CD8-positive, alpha-beta memory T cell (primary cell): ENCODE measurements at places on chromosomes 1 and 21. TPM values are rescaled to one million over a fixed set of nuclear protein-coding genes. Genes with fewer than 3 reads are reported as not detected.
A peak's percentile ranks its signal among the peaks of the same experiment; 100 is the strongest.

Gene GRIK1
- not detected for total RNA-seq

Gene IL19
- not detected for total RNA-seq

Gene GUCA2A
- not detected for total RNA-seq

Gene PRDM16
- total RNA-seq = not detected

Gene HLCS
- 13.4 TPM for total RNA-seq

DNA sequence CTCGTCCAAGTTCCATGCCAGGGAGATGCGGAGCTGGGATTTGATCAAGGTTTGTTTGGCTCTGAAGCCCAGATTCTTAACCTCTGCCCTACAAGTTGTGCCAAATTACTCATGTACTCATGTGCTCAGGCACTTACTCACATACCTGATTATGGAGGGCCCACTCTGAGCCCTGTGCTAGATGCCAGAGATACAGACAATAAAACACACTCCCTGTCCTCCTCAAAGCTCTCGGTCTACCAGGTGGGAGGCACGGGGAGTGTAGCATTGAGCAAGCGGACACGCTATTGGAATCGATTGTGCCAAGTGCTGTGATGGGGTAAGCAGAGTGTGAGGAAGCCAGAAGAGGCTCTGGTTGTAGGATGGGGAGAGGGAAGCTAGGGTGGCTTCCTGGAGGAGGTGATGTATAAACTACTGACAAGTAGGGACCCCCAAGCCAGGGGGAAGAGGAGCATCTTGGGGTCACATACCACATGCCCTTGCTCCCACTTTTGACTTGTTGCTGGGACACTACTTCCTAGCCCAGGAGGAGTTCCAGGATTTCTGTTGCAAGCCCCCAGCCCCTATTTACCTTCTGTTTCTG lies 49.8 kb upstream of the IFNLR1 start:
- no peaks in the 10 kb centered on the region for H3K4me1 ChIP-seq
- no peak for DNase-seq
- no peak overlapping the region for H3K27ac ChIP-seq
- H3K36me3 ChIP-seq = no peaks in the 10 kb centered on the region

DNA sequence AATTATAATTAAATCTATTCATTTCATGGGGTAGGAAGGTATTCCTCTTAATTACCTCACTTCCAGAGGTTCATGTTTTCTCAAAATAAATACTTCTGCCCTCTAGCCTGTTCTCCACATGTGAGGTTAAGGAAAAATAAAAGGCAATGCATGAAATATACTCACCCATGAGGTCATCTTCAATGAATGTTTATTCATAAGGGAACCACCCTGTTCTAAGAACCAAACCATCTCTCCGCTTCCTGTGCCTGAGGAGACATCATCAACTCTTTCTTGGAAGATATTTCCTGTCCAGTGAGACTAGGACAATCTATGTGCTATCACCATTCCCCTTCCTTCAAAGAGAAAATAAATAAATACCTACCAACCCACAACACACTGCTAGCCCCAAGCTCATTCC lies 513.7 kb upstream of the PLXNA2 start:
- no peak overlapping the region for H3K4me3 ChIP-seq
- H3K36me3 ChIP-seq = no peaks in the 10 kb centered on the region
- H3K27me3 ChIP-seq = no peaks in the 10 kb centered on the region
- DNase-seq = no peak
- no peaks in the 10 kb centered on the region for H3K4me1 ChIP-seq

GRCh38 chr1:54887665-54888071 lies 673 bp upstream of the DHCR24 start:
- DNase-seq = no peak
- H3K4me1 ChIP-seq = peaks cover 12% of the 10 kb centered on the region
- peak overlapping the region; percentile 48 for H3K4me3 ChIP-seq
- no peaks in the 10 kb centered on the region for H3K36me3 ChIP-seq
- peak overlapping the region; percentile 45 for H3K27ac ChIP-seq

- H3K27ac ChIP-seq = no peak overlapping the region
- H3K36me3 ChIP-seq = no peaks in the 10 kb centered on the region
- no peaks in the 10 kb centered on the region for H3K4me1 ChIP-seq
Measured at GRCh38 chr1:10052347-10052746, 19.6 kb downstream of the UBE4B start.

GRCh38 chr1:182702826-182703524 lies 18.6 kb upstream of the RGS8 start:
- no peaks in the 10 kb centered on the region for H3K4me1 ChIP-seq
- peaks cover 6% of the 10 kb centered on the region for H3K27me3 ChIP-seq
- no peak for DNase-seq
- no peak overlapping the region for H3K27ac ChIP-seq

DNA sequence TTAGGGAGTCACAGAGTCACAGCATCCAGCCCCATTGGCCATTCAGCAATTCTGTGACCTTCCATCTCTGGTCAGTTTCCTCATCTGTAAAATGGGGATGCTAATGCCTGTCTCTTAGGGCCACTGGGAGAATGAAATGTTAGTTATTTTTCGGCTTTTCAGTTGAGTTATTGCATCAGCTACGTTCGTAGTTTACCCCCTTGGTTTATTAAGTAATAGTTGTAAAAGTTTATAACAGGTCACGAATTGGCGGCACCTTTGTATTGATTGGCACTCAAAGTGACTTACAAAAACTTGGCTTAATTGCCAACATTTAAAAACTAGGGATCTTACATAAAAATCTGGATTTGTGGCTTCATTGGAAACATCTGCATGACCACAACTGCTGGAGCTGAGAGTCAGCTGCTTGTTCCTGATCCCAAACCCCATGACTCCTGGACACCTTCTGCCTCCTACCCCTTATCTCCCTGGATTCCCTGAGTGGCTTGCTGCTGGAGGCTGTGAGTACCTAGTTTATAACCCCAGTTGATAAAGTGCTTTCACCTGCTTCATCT lies 23.0 kb upstream of the SLC1A7 start:
- no peak overlapping the region for H3K4me3 ChIP-seq
- no peak for DNase-seq
- H3K27ac ChIP-seq = no peak overlapping the region
- no peaks in the 10 kb centered on the region for H3K27me3 ChIP-seq
- no peaks in the 10 kb centered on the region for H3K4me1 ChIP-seq
- H3K36me3 ChIP-seq = no peaks in the 10 kb centered on the region

DNA sequence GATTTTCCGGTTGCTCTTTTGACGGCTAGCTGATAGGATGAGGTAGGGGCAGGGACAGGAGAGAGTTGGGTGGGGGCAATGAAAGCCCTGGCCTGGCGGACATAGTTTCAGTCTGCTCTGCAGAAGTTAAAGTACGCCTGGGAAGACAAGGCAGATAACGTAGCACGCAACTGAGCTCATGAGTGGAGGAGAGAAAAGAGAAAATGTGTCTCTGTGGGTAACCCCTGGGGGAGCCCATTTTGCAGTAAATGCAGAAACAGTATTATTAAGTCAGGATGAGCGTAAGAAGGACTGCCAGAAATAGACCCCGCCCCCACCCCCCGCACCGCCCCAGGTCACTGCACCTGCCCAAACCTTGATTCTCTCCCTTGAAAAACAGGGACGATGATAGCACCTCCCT lies 51.7 kb upstream of the TARBP1 start:
- no peak overlapping the region for H3K27ac ChIP-seq
- H3K27me3 ChIP-seq = peaks cover 5% of the 10 kb centered on the region

DNA sequence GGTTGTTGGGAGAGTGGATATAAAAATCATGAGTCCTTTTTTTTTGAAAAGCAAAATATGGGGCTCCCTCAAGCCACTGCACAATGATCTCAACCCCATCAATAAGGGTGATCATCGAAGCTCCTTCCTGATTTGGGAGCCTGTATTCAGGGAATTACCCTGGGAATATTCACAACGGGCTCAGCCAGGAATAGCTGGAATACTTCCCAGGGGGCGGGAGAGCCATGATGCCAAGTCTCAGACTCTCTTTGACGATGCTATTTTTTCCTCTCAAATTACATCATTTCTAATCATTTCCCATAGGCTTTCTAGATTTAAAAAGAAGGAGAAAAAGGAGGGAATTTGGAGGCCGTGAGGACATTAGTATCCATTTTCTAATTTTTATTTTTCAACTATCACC lies 18.4 kb downstream of the OLIG1 start:
- H3K27ac ChIP-seq = no peak overlapping the region
- no peak overlapping the region for H3K4me3 ChIP-seq
- H3K27me3 ChIP-seq = no peaks in the 10 kb centered on the region
- DNase-seq = no peak

- no peak overlapping the region for H3K4me3 ChIP-seq
- no peak for DNase-seq
- no peaks in the 10 kb centered on the region for H3K36me3 ChIP-seq
- H3K27ac ChIP-seq = no peak overlapping the region
- H3K4me1 ChIP-seq = no peaks in the 10 kb centered on the region
- no peaks in the 10 kb centered on the region for H3K27me3 ChIP-seq
Measured at GRCh38 chr1:78715181-78715661, 65.6 kb downstream of the IFI44 start.

GRCh38 chr1:7301664-7301981 lies 469.5 kb upstream of the VAMP3 start:
- no peaks in the 10 kb centered on the region for H3K27me3 ChIP-seq
- DNase-seq = no peak
- no peaks in the 10 kb centered on the region for H3K4me1 ChIP-seq
- no peak overlapping the region for H3K27ac ChIP-seq
- no peak overlapping the region for H3K4me3 ChIP-seq
- H3K36me3 ChIP-seq = no peaks in the 10 kb centered on the region

- H3K27ac ChIP-seq = no peak overlapping the region
- peak overlapping the region; percentile 13 for H3K4me3 ChIP-seq
- DNase-seq = no peak
- peaks cover 33% of the 10 kb centered on the region for H3K4me1 ChIP-seq
- H3K36me3 ChIP-seq = no peaks in the 10 kb centered on the region
Measured at GRCh38 chr1:221725735-221726672, 15.9 kb downstream of the DUSP10 start.

DNA sequence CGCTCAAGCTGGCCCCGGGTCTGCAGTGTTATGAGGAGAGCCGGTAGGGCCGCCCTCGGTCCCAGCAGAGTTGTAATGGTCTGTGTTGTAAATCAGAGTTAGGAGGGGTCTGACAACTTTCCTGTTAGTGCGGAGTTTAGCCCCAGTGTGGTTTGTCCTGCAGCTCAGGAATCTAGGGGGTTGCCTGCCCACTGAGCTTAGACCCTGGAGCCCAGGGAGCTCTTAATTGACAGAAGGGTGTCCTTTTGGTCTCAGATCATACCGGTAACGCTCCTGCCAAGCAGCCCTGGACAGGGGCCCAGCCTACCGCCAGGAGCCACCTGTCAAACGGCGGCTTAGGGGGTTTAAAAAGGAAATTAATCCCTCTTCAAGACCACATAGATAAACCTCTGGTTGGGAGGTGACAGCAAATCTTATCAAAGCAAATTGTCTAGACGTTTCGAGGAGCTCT lies 164.4 kb downstream of the DYRK1A start:
- H3K4me3 ChIP-seq = no peak overlapping the region
- no peaks in the 10 kb centered on the region for H3K36me3 ChIP-seq
- H3K27me3 ChIP-seq = peaks cover 8% of the 10 kb centered on the region
- no peak overlapping the region for H3K27ac ChIP-seq

DNA sequence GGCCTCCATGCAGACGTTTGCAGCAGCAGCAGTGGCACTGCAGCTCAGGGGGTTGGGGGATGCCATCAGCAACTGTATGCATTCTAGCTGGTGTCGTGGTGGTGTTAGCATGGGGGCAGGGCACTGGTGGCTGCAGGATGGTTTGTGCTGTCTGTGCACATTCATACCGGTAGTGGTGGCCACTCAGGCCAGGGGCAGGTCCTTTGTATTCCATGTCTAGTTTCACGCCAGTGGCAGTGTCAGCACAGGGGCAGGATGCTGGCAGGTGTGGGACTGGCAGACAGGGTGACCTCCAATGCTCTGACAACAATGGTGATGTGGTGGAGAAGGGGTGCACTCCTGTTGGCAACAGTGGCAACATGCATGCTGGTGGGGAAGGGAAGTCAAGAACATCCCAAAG lies 194.2 kb upstream of the LRRC7 start:
- H3K27ac ChIP-seq = no peak overlapping the region
- no peak for DNase-seq
- no peaks in the 10 kb centered on the region for H3K4me1 ChIP-seq
- no peak overlapping the region for H3K4me3 ChIP-seq
- H3K27me3 ChIP-seq = no peaks in the 10 kb centered on the region

GRCh38 chr1:68223687-68224086 lies 8.6 kb downstream of the WLS start:
- no peak overlapping the region for H3K4me3 ChIP-seq
- no peaks in the 10 kb centered on the region for H3K4me1 ChIP-seq
- H3K36me3 ChIP-seq = no peaks in the 10 kb centered on the region
- DNase-seq = no peak
- no peaks in the 10 kb centered on the region for H3K27me3 ChIP-seq
- no peak overlapping the region for H3K27ac ChIP-seq

DNA sequence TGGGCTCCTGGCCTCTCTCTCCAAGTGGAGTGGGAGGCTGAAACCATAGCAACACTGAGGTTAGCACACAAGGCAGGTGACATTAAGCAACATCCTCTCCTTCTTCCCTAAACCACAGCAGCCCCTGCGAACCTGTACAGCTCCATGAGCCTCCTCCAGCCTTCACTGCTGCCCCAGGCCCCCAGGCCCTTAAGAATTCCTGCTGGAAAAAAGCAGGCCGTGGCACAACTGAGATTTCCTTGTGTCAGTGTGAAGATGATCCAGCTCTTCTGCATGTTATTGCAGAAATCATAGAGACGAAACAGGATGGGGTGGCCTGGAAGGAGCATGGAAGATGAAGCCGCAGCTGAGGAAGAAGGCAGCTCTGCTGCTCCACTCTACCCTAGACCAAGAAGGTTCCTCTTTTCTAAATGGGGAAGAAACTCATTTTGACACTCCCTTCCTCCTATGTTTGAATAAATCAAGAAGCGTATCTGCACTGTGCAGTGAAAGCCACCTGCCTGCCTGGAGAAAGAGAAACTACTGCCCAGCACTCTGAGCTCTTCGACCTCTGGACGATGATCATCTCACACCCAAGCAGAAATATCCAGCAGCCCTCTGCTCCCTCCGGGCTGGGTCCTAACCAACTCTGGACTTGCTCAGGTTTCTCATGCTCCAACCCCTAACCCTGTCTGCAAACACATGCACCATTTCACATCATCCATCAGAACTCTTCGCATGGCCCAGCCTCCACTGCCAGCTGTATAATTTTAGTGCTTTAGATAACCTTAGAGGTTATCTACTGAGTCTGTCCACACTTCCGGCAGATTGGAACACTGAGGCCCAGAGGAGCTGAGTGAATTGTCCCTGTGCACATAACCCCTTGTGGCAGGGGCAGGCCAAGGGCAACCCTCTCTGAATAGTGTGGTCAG lies 20.7 kb downstream of the SH3BP5L start:
- H3K4me1 ChIP-seq = no peaks in the 10 kb centered on the region
- H3K27ac ChIP-seq = no peak overlapping the region
- no peaks in the 10 kb centered on the region for H3K36me3 ChIP-seq

- no peak for DNase-seq
- peak overlapping the region; percentile 73 for H3K27ac ChIP-seq
- H3K36me3 ChIP-seq = no peaks in the 10 kb centered on the region
- H3K4me1 ChIP-seq = no peaks in the 10 kb centered on the region
- no peaks in the 10 kb centered on the region for H3K27me3 ChIP-seq
- H3K4me3 ChIP-seq = no peak overlapping the region
Measured at GRCh38 chr21:38119793-38120192, 137.0 kb upstream of the KCNJ15 start.
